ENCODE measurements at places on chromosomes 1 and 21. TPM values are rescaled to one million over a fixed set of nuclear protein-coding genes. Genes with fewer than 3 reads are reported as not detected.
A peak's percentile ranks its signal among the peaks of the same experiment; 100 is the strongest.

MMP23B gene
- total RNA-seq: 0.75 TPM

STPG1 gene
- total RNA-seq: 3.4 TPM

SEC16B gene
- 5.3 TPM for total RNA-seq

DNA sequence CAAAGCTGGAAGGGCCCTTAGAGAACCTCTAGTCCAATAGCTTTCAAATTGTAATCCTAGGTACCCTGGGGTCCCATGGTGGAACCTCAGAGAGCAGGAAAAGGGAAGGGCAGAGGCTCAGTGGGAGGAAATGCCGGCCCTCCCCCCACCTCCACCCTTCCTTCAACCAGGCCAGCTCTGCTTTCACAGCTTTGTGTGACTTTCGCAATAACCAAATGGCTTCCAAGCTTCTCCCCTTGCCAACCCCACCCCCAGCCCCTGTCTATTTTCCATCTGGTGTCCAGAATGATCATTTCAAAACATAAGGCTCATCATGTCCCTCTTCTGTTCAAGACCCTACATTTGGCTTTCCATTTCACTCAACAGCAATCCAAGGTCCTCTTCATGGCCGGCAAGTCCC lies 74.4 kb downstream of the CD58 start:
- H3K4me3 ChIP-seq: no peak overlapping the region
- H3K27ac ChIP-seq: peak overlapping the region; percentile 63
- DNase-seq: peak; percentile 75
- H3K27me3 ChIP-seq: no peaks in the 10 kb centered on the region
- H3K36me3 ChIP-seq: peaks cover 4% of the 10 kb centered on the region

GRCh38 chr1:64915381-64916274 lies 50.7 kb downstream of the JAK1 start:
- DNase-seq: peak; percentile 93
- H3K4me3 ChIP-seq: peak overlapping the region; percentile 64
- H3K27me3 ChIP-seq: no peaks in the 10 kb centered on the region
- H3K36me3 ChIP-seq: no peaks in the 10 kb centered on the region
- H3K4me1 ChIP-seq: peaks cover 82% of the 10 kb centered on the region
- H3K27ac ChIP-seq: peak overlapping the region; percentile 91

- no peak overlapping the region for H3K27ac ChIP-seq
- H3K36me3 ChIP-seq: no peaks in the 10 kb centered on the region
- no peak overlapping the region for H3K4me3 ChIP-seq
- no peaks in the 10 kb centered on the region for H3K4me1 ChIP-seq
These were observed 545.2 kb downstream of the MRPL39 start for GRCh38 chr21:25062061-25062460.

DNA sequence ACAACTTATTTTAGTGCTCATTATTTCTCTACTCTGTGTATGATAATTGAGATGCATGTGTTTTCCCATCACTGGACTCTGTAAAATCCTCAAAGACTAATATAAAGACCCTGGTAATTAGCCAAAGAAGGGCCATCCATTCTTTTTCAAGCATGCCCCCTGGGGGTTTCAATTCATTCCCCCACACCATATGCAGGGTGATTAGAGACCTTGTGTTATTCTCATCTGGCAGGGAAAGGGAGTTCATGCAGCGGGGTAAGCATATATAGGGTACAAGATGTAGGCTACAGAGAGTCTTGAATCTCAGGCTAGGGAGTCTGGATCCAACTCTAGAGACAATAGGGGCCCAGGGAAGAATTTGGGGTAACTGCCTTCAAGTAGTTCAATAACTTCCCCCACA lies 166.5 kb downstream of the TNR start:
- H3K4me1 ChIP-seq: no peaks in the 10 kb centered on the region
- H3K36me3 ChIP-seq: no peaks in the 10 kb centered on the region
- no peak for DNase-seq

DNA sequence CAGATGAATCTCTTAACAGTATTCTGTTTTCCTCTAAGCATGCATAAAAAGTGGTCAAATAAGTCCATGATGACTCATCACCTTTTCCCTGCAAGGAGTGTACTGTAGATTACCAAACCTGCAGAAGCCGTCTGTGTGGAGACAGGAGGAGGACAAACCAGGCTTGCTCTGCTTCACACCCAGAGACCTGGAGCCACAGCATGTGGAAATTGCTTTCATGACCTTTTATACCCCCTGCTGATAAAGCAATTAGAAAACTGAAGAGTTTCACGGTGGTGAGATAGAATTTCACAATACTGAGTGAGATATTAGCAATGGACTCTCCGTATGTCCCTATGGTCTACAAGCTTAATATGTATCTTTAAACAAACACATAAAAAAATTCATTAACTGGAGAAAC lies 9.4 kb downstream of the CORT start:
- no peak overlapping the region for H3K27ac ChIP-seq
- peaks cover 18% of the 10 kb centered on the region for H3K36me3 ChIP-seq
- peak; percentile 18 for DNase-seq

- H3K27ac ChIP-seq: no peak overlapping the region
- H3K4me3 ChIP-seq: no peak overlapping the region
- H3K4me1 ChIP-seq: no peaks in the 10 kb centered on the region
- H3K27me3 ChIP-seq: peaks cover 9% of the 10 kb centered on the region
- H3K36me3 ChIP-seq: no peaks in the 10 kb centered on the region
These were observed 7.7 kb upstream of the PTGFRN start for GRCh38 chr1:116902027-116902426.

- H3K4me3 ChIP-seq: no peak overlapping the region
- no peak overlapping the region for H3K27ac ChIP-seq
- H3K4me1 ChIP-seq: peaks cover 40% of the 10 kb centered on the region
These were observed 10.7 kb downstream of the NEK7 start for GRCh38 chr1:198167436-198167934.

DNA sequence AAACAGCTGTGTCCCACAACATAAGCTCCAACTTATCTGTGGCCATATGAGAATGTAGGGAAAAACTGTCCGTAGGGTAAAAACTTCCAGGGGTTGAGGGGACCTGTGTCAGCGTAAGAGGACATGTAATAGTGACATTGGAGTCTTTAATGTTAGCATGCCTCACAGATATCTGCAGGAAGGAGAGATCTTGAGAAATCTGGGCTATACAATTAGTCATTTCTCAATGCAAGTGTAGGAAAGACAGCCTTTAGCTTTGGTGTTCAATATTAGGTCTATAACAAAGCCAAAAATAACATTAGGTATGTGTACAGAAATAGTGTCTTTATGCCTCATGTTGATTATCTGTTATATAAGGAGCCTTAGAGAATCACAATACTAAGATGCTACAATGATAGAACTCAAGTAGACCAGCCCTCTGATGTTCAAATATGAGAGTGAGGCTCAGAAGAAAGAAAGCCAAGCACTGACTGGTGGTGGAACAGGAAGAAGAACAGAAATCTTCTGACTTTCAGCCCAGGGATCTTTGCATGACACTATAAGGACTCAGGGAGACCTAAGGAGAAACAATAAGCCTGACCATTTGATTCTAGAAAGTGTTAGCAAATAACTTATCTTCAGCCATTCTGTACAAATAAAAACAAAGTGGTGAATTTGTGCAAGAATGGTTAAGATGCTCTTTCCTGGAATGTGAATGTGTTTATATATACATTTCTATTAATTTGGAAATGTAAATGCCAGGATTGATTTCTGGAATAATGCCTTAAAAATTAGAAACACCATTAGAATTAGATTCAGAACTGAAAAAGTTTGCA lies 152.6 kb downstream of the ZC3H11B start:
- no peaks in the 10 kb centered on the region for H3K4me1 ChIP-seq
- no peak overlapping the region for H3K27ac ChIP-seq
- no peaks in the 10 kb centered on the region for H3K27me3 ChIP-seq

DNA sequence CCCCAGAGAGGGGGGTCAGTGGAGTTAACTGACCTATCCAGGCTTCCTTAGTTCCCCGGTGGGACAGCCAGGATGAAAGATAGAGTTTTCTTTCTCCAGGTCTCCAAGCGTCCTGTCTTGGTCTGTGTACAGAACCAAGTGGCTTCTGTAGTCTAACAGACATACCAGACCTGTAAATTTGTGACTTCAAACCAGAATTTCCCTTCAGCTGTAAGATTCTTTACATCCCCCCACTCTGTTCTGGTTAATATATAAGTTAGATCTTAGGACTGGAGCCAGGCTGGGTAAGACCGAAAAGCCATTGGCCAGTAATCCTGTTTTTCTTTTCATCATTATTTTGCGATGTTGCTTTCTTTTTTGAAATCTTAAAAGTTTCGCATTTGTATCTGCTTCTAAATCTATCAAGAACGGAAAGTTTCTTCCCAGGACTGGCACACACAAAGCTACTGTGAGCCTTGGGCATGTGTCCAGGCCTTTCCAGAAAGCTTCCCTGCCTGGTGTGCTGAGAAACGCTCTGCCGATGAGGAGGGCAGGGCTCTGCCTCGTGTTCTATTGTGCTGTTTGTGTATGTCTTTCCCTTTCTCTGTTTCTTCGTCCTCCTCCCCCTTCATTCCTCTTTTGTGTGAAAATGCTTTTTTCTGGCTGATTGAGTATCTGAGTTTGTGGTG lies 72.3 kb downstream of the RGL1 start:
- no peaks in the 10 kb centered on the region for H3K27me3 ChIP-seq
- no peaks in the 10 kb centered on the region for H3K36me3 ChIP-seq
- DNase-seq: no peak
- no peak overlapping the region for H3K4me3 ChIP-seq
- peaks cover 24% of the 10 kb centered on the region for H3K4me1 ChIP-seq
- H3K27ac ChIP-seq: no peak overlapping the region

GRCh38 chr1:171881442-171881841 lies 40.1 kb downstream of the DNM3 start:
- no peaks in the 10 kb centered on the region for H3K36me3 ChIP-seq
- no peak overlapping the region for H3K4me3 ChIP-seq

GRCh38 chr1:65467536-65467935 lies 47.1 kb downstream of the LEPR start:
- H3K36me3 ChIP-seq: no peaks in the 10 kb centered on the region
- H3K27ac ChIP-seq: peak overlapping the region; percentile 50
- H3K4me1 ChIP-seq: peaks cover 61% of the 10 kb centered on the region

GRCh38 chr21:23215261-23215660 lies 2217.1 kb downstream of the NCAM2 start:
- no peak overlapping the region for H3K27ac ChIP-seq
- H3K27me3 ChIP-seq: no peaks in the 10 kb centered on the region
- no peaks in the 10 kb centered on the region for H3K4me1 ChIP-seq
- no peak for DNase-seq

- no peak overlapping the region for H3K4me3 ChIP-seq
- no peak for DNase-seq
- H3K27me3 ChIP-seq: no peaks in the 10 kb centered on the region
- H3K27ac ChIP-seq: no peak overlapping the region
These were observed 5.6 kb upstream of the YRDC start for GRCh38 chr1:37813529-37814145.

DNA sequence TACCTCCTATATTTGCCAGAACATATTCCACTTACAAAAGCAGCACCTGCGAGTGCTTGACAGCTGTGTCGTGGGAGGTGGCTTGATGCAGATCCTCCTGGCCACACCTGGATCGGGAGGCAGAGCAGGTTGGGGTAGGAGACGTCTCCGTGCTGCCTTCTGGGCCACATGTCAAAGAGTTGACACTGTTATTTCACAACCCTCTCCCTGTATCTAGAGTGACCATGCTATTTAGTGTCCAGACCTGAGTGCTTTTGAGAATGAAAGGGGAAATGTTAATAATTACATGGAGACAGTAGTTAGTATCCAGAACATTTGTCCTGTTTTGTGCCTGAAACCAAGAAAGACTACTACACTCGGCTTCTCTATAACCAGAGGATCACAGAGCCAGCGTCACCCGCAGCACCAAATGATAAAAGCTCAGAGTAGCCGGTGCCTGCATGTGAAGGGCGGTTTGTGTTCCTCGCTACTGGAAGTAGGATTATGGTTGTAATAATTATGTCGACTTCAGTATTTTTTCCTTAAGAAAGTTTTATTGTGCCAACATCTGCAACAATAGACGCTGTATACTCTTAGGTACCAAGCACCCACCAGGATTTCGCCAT lies 77.1 kb downstream of the GALNT2 start:
- H3K4me1 ChIP-seq: peaks cover 50% of the 10 kb centered on the region
- H3K27me3 ChIP-seq: no peaks in the 10 kb centered on the region
- no peak overlapping the region for H3K27ac ChIP-seq
- no peaks in the 10 kb centered on the region for H3K36me3 ChIP-seq

DNA sequence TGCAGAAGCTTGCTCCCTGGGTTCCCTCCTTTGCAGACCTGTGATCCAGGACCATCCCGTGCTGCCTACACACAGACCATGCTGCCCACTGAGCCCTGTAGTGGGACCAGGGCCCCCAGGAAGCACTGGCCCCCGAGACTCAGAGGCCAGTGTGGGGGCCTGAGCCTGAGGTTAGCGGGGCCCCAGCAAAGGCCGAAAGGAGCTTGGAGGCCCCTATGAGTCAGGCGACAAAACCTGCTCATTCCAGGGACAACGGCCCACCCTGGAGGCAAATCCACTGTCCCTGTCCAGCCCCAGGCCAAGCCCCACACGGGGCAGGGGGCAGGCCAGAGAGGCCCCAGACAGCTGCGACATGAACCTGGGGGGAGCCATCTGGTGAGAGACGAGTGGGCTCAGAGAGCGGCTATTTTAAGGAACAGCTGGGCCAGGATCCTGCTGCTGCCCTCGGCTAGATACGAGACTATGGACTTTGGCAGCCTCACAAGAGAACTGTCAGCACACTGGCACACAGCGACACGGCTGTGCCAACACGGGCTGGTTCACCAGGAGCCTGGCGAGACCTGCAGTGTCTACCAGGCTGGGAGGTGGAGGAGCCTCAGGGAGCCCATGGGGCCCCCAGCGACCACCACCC lies 74.7 kb downstream of the ARHGEF16 start:
- no peak overlapping the region for H3K27ac ChIP-seq
- H3K4me3 ChIP-seq: no peak overlapping the region
- peaks cover 27% of the 10 kb centered on the region for H3K27me3 ChIP-seq
- no peaks in the 10 kb centered on the region for H3K36me3 ChIP-seq
- peaks cover 9% of the 10 kb centered on the region for H3K4me1 ChIP-seq
- no peak for DNase-seq

DNA sequence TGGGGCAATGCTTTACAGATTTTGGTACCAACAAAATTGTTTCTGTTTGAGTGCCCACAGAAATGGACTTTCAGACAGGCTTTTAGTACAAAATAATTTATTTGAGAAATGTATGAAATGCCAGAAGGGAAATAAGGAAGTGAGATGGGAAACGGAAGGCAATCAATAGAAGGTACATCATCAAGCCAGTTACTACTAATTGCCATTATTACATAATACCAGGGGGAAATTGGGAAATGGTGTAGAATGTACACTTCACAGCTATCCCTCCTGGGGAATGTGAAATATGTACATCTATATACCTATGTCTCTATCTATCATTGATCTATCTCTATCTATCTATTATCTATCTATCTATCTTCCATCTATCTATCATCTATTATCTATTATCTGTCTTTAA lies 264.6 kb upstream of the B3GALT2 start:
- H3K36me3 ChIP-seq: no peaks in the 10 kb centered on the region
- no peak for DNase-seq
- no peaks in the 10 kb centered on the region for H3K4me1 ChIP-seq

All from HepG2 (cell line).